ENCODE measurements at places on chromosomes 1 and 21. TPM values are rescaled to one million over a fixed set of nuclear protein-coding genes. Genes with fewer than 3 reads are reported as not detected.

DNA sequence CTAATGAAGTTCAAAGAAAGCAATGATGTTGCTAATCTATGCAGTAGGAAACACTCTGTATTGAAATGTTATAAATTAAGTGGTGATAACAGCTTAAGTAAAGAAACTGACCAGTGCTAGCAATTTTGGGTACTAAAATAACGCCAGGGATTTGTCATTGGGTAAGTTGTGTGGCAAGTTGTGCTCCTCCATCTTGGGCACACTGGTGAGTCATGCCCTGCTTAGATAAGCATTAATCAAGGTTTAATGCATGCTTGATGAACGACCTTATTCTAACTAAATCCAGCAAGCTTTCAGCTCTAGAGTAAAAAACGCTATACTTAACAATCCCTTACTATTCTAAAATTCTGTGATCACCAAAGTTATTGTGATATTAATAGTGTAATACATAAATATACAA, 25.2 kb downstream of the VAMP4 start:
- no peak for DNase-seq

GRCh38 chr1:159430985-159431384, 1.0 kb upstream of the OR10J4 start:
- DNase-seq = no peak

GRCh38 chr1:243217349-243217748, 37.7 kb downstream of the CEP170 start:
- no peak for DNase-seq

GRCh38 chr1:218558271-218558810, 213.2 kb downstream of the TGFB2 start:
- no peak for DNase-seq

DNA sequence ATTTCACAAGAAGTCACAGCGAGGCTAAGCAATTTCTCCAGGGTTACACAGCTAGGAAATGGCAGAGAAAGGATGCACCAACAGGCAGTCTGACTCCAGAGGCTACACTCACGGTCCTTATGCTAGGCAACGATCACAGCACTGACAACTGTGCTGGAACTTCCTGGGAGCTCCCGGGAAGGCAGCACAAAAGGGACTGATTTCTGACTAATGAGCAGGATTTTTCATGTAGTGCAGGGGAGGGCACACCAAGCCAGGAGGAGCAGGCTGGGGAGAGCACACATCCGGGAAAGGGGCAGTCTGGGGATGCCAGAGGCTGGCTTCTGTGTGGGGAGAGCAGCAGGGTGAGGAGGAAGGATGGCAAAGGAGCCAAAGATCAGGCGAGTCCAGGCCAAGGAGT, 486.7 kb downstream of the OMA1 start:
- no peak for DNase-seq

DNA sequence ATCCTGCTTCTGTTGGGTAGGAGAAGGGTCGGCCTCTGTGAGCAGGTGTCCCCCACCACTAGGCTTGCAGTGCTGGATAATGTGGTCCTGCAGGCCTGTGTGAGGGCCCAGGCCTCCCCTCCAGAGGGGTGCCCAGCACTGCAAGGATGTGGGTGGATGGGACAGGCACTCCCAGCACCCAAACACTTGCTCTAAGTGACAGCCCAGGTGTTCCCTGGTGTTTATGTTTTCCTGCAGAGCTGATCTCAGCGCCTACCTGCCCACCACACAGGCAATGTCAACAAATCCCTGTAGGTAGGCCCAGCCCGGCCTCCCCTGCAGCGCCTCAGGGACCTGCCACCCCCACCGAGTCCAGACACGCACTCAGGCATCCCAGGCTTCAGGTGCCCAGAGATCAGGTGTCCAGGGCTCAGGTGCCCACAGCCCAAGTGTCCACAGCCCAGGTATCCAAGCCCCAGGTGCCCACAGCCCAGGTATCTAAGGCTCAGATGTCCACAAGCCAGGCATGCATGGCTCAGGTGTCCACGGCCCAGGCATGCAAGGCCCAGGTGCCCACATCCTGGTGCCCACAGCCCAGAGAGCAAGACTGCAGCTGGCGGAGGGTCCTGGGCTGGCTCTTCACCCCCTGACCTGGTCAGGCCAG, 59.2 kb downstream of the WNT9A start:
- DNase-seq = peak; percentile 63

- no peak for DNase-seq
These were observed 5.5 kb downstream of the KLHL21 start for GRCh38 chr1:6596886-6597776.

DNA sequence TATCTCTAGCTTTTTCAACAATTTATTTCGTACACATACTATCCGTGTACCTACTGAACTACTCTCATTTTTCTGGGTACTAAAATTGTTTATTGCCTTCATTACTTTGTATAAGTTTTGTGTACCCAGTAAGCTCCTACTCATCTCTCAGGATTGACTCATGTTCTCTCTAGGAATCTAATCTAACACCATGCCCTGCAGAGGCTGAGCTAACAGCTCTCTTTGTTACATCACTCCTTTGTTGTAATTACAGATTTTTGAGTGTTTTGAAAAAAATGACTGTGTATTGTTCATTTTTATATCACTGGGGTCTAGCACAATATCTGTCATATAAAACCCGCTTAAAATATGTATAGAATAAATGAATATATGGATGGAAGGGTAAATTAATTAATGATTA, 167.1 kb downstream of the ATP6V1G3 start:
- DNase-seq = no peak

GRCh38 chr1:154493276-154493675, 8.7 kb upstream of the TDRD10 start:
- DNase-seq = no peak

DNA sequence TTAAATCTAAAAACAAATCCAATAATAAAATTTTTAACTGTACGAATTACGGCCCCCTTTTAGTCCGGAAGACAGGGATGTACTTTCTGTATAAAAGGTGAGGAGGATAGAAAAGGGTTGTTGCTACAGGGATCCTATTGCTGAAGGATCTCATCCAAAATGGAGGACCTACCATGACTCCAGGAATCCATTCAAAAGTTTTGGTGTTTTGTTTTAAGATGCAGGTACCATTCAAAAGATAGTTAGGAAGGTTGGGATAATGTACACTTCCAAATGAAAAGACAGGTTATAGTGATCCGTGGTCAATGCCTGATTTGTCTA, 1.3 kb upstream of the ENAH start:
- no peak for DNase-seq

DNA sequence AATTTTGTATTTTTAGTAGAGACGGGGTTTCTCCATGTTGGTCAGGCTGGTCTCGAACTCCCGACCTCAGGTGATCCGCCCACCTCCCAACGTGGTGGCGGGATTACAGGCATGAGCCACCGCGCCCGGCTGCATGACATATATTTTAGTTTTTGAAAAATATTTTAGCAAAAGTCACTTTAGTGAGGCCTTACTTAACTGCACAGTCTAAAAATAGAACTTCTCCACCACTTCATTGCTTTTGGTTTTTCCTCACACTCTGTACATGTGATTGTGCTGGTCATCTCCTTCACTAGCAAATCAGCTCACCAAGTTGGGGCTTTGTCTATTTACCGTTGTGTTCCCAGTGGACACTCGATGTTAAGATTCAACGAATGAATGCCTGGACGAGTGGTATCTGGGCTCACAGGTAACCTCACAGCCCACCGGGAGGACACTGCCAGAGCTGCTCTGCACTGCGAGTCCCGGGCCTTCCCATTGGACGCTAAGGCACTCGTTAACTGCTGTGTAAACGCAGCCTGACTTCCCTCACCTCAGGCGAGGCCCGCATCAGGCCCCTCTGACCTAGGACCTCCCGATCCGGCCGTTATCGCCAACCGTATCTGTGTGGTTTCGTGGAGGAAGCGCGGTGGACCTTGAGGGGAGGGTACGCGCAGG, 14.0 kb upstream of the ZNF692 start:
- DNase-seq = peak; percentile 81

DNA sequence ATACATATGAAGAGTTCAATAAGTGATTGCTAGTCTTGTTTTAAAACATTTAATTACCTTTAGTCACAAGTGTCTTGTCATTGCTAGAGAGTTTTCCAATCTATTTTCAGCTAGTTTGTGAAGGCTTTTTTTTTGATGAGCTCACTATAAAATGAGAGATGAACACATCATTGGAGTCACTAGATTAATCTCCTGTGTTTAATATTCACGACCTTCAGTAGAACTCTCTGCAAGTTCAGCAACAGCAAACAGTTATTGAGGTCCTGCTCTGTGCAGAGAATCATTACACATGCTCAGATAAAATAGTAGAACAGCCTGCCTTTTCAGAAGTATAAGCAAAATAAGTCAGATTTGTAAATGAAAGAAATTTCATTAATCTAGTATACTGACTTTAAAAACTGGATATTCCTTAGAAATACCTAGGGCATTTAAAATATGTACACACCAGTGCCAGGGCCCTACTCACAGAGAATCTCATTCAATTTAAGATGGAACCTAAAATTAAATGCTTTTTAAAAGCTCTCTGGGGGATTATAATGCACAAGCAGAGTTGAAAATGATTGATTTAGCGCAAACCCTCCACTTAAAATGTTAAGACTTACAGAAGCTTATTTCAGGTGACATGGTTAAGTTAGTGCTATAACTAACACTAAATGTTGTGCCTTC, 30.5 kb downstream of the KRTAP20-3 start:
- DNase-seq = no peak

- no peak for DNase-seq
These were observed 728 bp downstream of the OTUD7B start for GRCh38 chr1:150009604-150010392.

- DNase-seq = no peak
These were observed 2.6 kb upstream of the LAD1 start for GRCh38 chr1:201401700-201402099.

DNA sequence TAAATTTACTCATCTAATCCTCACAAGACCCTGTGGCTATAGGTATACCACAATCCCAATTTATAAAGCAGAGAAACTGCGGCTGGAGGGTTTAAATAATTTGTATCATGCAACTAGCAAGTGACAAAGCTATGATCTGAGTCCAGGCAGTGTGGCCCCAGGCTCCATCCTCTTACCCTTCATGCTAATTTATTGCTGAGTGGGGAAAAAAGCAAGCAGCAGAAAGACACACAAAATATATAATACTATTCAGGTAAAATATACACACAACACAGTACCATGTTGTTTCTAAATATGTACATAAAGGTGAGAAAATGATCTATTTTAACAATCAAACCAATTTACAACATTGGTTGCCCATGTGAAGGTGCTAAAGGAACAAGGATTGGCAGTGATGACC, 17.3 kb upstream of the LORICRIN start:
- no peak for DNase-seq

GRCh38 chr1:162232034-162232711, 144.5 kb downstream of the SPATA46 start:
- DNase-seq = no peak

GRCh38 chr1:91153341-91153740, 131.5 kb upstream of the ZNF644 start:
- no peak for DNase-seq

The RORC gene
- 16.4 TPM for total RNA-seq

The PRKAA2 gene
- total RNA-seq = 3.8 TPM

The NBPF20 gene
- total RNA-seq = 2.7 TPM

The PLPPR5 gene
- total RNA-seq = not detected

The DAB1 gene
- total RNA-seq = 0.29 TPM

The SGIP1 gene
- total RNA-seq = 19.8 TPM

The MEGF6 gene
- total RNA-seq = 96.6 TPM

The AHCTF1 gene
- total RNA-seq = 28.8 TPM

The CTSE gene
- total RNA-seq = 85.8 TPM

The MASP2 gene
- total RNA-seq = not detected

The C8B gene
- not detected for total RNA-seq

The S100A10 gene
- 643 TPM for total RNA-seq
